Activated CD8-positive, alpha-beta memory T cell treated with anti-CD3 and anti-CD28 coated beads, Interleukin-2, amount 50 U/mL, for 4 hours (primary cell): ENCODE measurements at places on chromosomes 6 and 20.

GRCh38 chr6:12421596-12421995, 131.4 kb downstream of the EDN1 start:
- no peak for DNase-seq

DNA sequence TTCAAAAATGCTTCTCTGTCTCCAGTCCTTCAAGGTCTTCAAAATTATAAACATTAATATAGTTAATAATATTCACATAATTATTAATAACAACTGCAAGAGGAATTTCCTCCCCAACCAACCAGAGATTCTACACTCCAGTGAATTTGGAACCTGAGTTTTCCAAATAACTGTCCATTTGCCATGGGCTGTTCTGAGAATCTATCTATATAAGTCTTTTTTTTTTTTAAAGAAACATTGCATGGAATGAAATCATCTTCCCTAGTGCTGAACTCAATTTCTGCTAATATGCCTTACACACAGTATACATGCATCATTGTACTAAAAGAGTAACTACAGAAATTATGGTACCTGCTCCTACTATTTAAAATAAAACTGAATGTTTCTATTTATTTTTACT, 113.9 kb downstream of the SLC22A3 start:
- DNase-seq = no peak

- no peak for DNase-seq
Measured at GRCh38 chr20:11467436-11467835, 450.3 kb upstream of the BTBD3 start.

- DNase-seq = no peak
Measured at GRCh38 chr6:82781620-82782204, 283.9 kb downstream of the UBE3D start.

DNA sequence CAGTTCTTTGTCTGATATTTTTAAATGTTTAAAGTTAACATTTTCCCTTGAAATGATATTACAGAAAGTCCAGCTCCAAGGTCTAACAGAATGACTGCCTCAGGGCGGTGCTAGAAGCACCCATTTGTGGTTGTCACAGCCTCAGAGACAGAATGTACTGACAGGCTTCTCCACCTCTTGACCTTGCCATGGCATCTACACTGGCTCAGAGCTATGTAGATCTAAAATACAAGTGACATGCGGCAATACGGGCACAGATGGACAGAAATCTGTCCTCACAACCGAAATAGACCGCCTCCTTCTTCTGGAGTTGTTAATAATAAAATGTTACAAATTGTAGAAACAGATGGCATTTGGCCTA, 167.2 kb upstream of the THEMIS start:
- no peak for DNase-seq

GRCh38 chr20:2421247-2421646, 40.5 kb downstream of the TGM6 start:
- no peak for DNase-seq

GRCh38 chr6:87396595-87397392, 11.0 kb upstream of the CFAP206 start:
- no peak for DNase-seq

GRCh38 chr6:48613231-48613949, 502.4 kb upstream of the PTCHD4 start:
- no peak for DNase-seq

GRCh38 chr20:15603506-15603905, 969.7 kb downstream of the KIF16B start:
- DNase-seq = no peak

GRCh38 chr6:33504486-33504885, 50.1 kb downstream of the ZBTB9 start:
- DNase-seq = no peak

- DNase-seq = no peak
Measured at GRCh38 chr6:169221264-169221663, 32.4 kb downstream of the THBS2 start.

GRCh38 chr20:16187956-16188616, 385.2 kb downstream of the KIF16B start:
- no peak for DNase-seq

DNA sequence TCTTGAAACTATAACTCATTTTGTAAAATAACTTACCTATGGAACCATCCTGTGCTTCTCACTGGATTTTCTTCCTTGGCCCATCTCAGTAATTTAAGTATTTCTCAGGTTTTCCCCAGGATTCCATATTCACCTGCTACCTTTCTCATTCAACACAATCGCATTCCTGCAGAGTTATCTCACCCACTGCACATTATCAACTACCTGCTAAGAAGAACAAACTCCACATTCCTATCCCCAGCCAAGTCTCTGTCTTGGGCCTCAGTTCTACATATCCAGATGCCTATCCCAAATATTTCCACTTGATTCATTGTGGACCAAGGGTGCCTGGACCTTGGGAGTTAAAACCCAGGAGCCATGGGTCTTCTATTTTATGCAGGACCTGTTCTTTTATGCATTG, 60.2 kb upstream of the KCNQ5 start:
- no peak for DNase-seq

- DNase-seq = no peak
Measured at GRCh38 chr20:34651200-34651599, 25.7 kb downstream of the PIGU start.

DNA sequence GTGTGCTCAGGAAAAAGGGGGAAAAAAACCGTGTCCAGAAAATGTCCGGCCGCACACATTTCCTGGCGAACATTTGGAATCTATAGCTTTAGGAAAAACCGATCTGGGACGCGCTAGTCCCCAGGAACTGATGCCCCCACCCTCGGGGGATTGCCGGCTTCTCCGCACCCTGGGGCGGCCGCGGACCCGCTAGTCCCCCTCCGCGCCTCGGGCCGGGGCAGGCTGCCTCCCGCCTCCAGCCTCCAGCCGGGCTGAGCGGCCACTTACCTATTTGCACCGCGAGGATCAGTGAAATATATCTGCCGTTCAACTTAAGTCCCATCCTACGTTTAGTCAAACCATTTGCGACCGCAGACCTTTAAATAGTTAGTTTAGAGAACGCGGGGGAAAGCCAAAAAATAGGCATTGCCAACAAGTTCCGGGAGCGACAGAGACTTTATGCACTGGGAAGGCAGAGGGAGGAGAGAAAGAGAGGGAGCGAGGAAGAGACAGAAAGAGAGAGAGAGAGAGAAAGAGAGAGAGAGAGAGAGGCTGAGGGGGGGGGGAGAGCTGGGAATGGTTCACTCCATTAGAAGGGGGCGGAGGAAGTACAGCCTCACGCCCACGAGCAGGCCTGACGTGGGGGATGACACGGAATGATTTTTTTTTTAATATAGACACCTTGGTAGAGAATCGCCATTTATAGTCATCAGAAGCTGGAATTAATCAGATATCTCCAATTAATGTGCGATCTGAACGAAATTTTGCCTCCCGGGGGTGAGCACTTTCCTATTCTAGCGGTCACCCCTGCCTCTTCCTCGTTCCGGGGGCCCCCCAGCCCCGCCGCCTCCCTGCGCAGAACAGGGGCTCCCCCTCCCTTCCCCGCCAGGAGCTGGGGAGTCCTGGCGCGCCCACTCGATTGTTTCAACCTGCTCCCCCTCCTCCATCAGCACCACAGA, at the start of gene NRN1:
Gene NRN1 (minus strand): TSS at position 498 of the 938 bp plus-strand sequence. CDS start 176 bp downstream, at position 322.
- no peak for DNase-seq

DNA sequence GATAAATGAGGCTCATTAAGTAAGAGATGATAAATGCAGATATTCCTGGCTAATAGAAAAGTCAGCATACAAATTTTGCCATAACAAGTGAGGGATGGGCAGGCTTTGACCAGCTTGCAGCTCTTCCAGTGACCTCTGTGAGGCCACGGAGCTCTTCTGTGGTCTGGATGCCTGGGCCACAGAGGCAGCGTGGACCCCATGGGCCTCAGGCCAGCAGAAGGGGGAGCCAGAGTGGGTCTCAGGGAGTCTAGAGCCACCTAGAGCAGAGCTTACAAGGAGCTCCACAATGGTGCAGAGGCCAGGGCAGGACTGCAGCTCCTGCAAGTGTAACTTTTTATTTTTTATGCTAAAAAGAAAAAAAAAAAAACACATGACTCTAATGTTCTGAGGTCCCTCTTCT, 165.1 kb downstream of the ARID1B start:
- DNase-seq = no peak

- no peak for DNase-seq
Measured at GRCh38 chr6:165266191-165266590, 43.2 kb downstream of the C6orf118 start.

DNA sequence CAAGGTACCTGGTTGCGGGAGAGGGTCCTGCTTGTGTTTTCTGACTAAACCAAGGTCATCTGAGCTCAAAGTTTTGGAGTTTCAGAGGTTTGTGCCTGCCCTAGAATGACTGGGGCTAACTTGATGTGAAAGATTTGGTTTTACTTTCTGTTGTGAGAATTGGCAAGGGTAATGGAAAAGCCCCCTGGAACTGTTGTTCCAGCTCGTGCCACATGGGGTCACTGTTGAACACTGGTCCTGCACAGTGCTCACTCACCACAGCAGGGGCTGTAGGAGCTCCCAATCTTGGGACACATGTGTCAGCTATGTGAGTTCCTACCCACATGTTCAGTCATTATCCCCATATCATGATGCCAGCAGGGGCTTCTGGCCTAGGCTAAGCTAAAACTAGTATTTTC, 6.5 kb downstream of the TGM6 start:
- peak; percentile 39 for DNase-seq

GRCh38 chr20:25239387-25240370, 8.2 kb upstream of the PYGB start:
- DNase-seq = no peak
